Stimulated activated CD4-positive, alpha-beta T cell treated with anti-CD3 and anti-CD28 coated beads, Interleukin-15, amount 100 ng/mL, for 1 hour (primary cell): ENCODE measurements at places on chromosomes 3 and 15.

DNA sequence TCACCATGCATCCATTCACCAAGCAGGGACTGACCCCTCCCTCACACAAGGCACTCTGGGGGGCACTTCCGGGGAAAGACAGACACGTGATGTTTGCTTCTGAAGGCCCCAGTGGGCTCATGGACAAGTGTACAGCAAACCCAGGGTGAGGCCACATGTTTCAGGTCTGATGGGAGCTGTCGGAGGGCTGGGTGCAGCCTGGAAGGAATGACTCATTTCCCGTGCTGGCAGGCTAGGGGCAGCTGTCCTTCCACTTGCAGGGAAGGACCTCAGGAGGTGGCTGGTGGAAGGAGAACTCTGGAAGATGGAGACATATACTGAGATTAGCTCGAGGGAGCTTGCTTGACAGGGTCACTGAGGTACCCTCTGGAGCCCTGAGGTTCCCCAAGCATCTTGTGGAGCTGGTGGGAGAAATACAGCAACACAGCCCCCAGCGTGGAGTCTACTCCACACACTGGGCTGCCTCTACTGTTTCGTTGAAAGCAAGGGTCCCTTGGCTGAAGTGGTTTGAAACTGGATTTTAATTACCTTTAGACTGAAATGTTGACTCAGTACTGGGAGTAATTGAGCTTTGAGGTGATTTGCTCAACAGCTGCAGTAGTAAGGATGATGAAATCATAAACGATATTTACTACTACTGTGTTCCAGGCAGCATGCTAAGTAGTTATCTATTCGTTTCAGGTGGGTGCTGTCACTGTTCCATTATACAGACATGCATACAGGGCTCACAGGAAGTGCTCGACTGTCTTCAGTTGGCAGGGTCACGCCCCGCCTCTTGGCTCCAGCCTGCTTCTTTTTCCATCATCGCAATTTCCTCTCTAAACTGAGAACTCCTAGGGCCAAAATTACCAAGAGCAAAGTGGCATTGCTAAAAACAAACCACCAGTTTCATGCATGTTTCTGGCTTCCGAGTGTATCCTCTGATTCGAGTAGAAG lies 230.4 kb downstream of the ADAMTS17 start:
- no peak for DNase-seq

- no peak for DNase-seq
Measured at GRCh38 chr15:83644439-83644838, 9.5 kb upstream of the ADAMTSL3 start.

DNA sequence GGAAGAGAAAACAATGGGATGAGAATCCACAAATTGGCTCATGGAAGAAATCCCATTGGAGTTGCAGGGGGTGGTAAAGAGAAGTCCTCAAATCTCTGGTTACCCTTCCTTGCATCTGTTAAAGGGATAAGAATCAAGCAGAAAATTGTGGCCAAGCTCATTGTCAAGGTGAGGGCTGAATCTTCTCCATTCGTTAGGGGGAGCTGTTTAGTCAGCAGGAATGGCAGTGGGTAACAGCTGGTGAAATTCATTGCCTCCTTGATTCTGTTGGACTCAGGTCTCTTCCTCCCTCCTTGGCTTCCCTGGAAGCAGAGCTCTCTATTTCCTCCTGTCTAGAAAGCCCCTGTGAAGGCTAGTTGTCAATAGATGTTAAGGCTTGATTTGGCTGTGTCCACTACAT lies 343.1 kb upstream of the SEMA6D start:
- DNase-seq = no peak

GRCh38 chr3:66706890-66707289 lies 206.1 kb upstream of the LRIG1 start:
- no peak for DNase-seq

DNA sequence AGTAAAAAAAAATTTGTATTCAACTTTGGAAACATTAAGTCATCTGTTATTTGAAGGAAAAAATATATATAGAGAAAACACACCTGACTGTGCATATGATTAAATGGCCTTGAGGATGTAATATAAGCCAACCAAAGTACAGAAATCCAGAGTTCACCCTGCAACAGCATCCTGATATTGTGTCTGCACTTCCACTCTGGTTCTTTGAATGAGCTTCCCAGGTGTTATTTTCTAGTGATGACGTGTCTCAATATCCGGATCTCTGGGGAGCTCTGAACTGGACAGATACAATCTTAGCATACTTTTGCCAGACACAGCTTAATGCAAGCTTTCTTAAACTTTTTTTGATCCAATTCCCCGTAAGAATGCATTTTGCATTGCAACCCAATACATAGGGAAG lies 19.5 kb upstream of the PIK3CB start:
- DNase-seq = no peak

GRCh38 chr3:147371771-147372340 lies 34.5 kb downstream of the ZIC4 start:
- DNase-seq = no peak

- DNase-seq = no peak
Measured at GRCh38 chr3:27356976-27357375, 12.2 kb downstream of the NEK10 start.

- DNase-seq = no peak
Measured at GRCh38 chr3:24853685-24854490, 359.2 kb upstream of the THRB start.

GRCh38 chr3:50233176-50233575 lies 2.8 kb upstream of the GNAI2 start:
- no peak for DNase-seq

DNA sequence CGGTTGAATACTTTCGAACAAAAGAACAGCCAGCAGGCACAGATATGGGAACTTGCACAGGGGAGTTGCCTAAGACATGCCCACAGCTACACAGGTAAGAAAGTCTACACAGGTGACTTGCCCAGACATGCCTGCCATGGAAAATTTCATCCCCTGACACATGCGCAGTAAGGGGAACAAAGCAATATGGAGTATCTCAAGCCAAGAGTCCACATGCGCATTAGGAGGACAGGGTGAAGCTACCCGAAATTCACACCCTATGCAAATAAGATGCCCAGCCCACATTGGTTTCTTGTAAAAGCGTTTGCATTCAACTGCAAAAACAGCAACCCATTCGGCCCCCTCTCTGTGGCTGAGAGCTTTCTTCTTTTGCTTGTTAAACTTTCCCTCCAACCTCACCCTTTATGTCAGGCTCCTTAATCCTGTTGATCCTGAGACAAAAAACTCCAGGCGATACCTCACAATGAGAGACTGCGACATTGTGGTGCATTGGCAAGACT lies 49.3 kb upstream of the TRPM1 start:
- DNase-seq = no peak

DNA sequence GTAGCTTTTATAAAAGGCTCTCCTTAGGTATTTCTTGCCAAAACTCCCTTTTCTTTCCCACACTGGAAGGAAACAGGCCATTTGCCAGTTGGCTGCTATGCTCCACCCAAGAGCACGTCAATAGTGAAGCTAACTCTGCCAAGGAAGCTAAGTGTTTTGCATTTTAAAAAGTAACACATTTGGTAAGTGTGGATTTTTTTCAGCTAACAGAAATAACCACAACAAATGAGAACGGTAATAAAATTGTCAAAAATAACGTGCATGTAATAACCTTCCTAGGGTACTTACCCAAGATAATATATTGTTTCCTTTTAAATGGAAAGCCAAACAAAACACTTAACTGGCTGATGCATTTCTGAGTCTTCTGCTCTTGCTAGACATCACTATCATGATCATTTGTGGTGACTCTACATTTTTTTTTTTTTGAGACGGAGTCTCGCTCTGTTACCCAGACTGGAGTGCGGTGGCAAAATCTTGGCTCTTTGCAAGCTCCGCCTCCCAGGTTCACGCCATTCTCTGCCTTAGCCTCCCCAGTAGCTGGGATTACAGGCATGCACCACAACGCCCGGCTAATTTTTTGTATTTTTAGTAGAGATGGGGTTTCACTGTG lies 4.6 kb downstream of the DPP8 start:
- DNase-seq = no peak

- DNase-seq = no peak
Measured at GRCh38 chr3:100042166-100042981, 71.9 kb downstream of the FILIP1L start.

DNA sequence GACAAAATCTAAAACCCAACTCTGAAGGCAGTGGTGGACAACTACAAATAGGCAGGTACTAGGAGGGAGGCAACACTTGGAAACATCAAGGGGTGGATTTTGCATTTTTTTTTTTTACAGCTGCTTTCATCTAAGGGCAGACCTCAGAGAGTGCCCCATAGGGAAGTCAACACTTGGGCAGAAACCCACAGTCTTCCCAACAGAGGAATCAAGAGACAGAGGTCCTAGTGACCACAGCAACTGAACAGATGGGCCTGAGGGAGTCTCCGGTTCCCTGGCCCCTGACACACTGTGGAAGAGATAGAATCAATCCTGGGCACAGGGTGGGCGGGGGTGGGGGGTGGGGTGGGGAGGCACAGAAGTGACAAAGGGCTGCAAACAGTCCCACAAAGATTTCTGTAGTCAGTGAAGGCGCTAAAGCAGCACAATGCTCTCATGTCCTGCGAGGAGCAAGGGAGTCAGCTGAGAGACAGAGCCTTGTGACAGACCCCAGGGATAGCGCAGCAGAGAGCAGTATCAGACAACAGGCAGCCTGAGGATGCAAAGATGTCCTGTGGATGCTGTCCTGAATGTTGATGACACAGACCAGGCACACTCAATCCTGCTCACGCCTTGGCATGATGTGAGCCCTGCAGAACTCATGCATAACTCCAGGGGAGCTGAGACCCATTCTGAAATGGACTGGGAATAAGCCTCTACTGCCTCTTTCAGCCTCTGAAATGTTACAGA lies 6.9 kb upstream of the RFTN1 start:
- no peak for DNase-seq

GRCh38 chr15:39843565-39843964 lies 60.9 kb upstream of the FSIP1 start:
- DNase-seq = no peak

DNA sequence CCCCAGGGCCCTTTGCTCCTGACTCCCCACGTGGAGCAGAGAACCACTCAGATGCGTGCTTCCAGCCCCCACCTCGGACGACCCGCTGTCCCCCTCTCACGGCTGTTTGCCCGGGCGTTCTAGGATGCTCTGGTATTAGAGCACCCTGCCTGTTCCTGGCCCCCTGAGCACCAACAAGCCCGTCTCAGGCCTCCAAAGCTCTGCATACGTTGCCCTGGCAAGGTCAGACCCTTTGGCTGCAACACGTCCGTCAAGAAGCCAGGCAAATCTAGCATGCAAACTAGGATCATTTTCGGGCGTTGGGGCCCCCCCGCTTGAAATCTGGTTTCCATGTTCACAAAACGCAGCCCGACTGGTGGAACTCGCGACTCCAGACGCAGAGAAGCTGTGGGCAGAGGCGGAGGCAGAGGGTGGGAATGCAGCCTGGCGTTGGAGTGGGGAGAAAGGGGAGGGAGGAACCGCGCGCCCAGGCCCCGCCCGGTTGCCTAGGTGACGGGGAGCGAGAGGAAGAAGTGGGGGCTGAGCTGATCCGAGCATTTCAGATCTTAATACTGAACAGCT lies 86.2 kb upstream of the PIAS1 start:
- no peak for DNase-seq

GRCh38 chr3:49553692-49554632 lies at the start of gene BSN:
Gene BSN, plus strand, starts transcription at chr3:49554477. Its CDS starts 126 bp downstream, at chr3:49554603.
- DNase-seq = peak; percentile 89

GRCh38 chr3:47747558-47747957 lies 34.1 kb downstream of the SMARCC1 start:
- no peak for DNase-seq

GRCh38 chr3:52456169-52456799 lies 880 bp downstream of the NISCH start:
- DNase-seq = no peak

- no peak for DNase-seq
Measured at GRCh38 chr3:57105585-57105984, 45.1 kb downstream of the SPATA12 start.

DNA sequence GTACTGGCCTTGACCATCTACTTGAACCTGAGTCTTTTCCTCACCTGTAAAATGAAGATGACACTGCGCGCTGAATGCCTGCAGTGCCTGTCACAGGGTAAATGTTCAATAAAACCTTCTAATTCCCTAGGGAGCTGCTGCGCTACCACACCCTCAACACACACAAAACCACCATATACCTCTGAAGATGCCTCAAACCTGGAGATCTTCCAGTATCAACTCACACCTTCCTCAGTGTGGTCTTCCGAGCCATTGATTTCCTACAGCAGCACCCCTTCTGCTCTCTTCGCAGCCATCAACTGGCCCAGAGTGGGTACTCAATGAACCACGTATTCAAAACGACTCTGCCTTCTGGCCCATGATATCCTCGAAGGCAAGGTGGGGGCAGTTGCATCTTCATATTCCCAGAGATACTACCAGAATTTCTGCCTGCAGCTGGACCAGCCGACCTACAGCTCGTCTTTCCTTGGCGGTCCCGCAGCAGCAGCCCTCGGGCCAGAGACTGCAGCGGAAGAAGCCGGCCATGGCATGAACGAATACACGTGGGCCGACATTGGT lies 695 bp downstream of the RPL32 start:
- DNase-seq = no peak

DNA sequence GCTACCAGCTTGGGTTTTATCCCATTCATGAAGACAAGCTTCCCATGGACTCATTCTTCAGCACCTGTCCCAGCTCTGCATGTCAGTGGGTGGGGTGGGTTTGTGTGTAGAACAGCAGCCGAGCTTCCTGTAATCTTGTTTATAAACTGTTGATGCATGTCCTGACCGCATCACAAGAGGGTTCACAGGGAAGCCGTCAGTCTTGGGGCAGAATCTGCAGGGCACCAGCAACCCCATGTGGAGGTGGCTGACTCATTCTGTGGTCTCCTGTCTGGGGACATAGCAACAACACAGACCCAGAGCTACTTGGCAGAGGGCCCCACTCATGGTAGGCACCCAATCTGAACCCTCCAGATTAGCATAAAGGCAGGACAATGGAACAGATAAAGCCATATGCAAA lies 35.6 kb downstream of the DAPK2 start:
- peak; percentile 70 for DNase-seq
